ENCODE measurements at places on chromosomes 7 and 10.

GRCh38 chr7:33725111-33726025, 180.0 kb upstream of the BMPER start:
- no peak for DNase-seq

DNA sequence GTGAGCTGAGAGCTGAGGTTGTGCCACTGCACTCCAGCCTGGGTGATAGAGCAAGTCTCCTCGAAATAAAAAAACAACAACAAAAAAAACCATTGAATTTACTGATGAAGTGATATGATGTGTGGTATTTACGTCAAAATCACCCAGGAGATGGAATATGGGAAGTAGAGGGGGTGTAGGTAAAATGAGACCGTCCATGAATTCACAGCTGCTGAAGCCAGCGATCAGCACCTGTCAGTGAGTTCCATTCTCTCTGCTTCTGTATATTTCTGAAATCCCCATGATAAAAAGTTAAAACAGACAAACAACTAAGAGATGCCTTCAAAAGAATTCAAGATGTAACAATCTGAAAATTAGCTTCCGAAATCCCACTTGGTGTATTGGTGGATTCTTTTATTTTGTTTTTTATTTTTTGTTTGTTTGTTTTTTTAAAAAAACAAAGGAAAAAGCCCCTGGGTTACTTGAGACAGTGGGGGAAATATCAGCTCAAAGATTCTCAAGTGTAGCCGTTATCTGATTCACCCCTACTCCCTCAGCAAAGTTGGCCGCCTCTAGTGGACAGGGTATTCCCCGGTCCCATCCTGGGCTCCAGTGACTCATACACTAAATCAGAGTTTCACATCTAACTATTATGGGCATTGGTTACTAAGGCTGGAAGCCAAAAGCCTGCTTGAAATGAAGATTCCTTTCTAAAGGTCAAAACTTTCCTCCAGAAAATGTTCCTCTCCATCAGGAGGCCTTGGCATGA, 76.4 kb downstream of the MAP3K8 start:
- no peak for DNase-seq

DNA sequence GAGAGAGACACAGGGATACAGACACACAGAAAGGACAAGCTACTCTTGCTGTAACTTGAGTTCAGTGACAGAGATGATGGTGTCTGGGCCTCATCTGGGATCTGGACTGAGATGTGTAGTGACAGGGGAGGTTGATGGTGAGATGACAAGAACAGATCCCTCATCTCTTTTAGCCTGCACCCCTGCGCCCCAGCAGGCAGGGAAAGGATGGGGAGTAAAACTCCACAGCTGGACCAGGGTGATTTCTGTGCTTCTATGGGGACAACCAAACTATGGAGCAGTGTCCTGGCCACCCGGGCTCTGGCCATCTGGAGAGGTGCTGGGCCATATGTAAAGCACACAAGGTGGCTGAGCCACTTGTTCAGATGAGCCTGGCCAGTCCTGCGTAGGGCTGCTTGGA, 4.5 kb upstream of the LRRC18 start:
- DNase-seq = no peak

GRCh38 chr7:157515342-157516041, 178.7 kb downstream of the DNAJB6 start:
- no peak for DNase-seq

- DNase-seq = no peak
These were observed 13.5 kb downstream of the IQCE start for GRCh38 chr7:2572101-2572842.

DNA sequence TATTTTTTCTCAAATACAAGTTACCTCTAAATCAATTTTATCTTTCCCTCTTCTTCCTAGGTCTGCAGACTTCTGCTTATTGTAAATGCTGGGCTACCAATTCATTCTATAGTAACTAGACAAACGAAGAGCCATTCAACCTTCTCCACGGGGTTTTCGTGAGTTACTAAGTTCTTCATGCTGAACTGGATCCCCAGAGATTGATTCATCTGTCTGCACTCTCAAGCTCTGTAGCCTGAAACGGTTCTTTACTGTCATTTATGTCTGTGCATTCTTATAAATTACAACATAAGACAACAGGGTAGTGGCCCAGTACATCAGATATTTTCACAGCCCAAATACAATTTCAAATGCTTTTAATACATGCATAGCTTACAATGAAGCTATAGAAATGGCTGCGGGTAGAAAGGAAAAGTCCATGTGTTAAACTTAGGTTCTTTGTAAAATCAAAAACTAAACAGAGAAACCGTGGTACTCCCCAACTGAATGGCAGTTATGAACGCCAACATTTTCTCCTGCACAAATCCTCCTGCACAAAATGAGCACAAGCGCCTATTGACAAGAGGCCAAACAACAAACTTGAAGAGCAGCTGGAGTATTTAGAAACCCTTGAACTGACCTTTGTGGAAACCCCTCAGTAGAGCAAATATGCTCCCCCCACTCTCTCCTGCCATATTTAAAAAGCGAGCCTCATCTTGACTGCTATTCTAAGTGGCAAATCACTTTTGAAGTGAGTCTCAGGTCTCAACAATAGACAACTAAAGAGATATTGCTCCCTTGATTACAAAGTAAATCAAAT, 20.7 kb downstream of the LAMB1 start:
- no peak for DNase-seq

- DNase-seq = no peak
These were observed 15.2 kb downstream of the GPR141 start for GRCh38 chr7:37698782-37699181.

GRCh38 chr10:113680190-113681111, 739 bp downstream of the CASP7 start:
- no peak for DNase-seq

GRCh38 chr7:148485618-148486017, 104.9 kb upstream of the C7orf33 start:
- no peak for DNase-seq

- no peak for DNase-seq
These were observed 130.7 kb downstream of the PIP4K2A start for GRCh38 chr10:22583683-22584082.

- no peak for DNase-seq
These were observed 21.3 kb downstream of the GCK start for GRCh38 chr7:44167920-44168319.

DNA sequence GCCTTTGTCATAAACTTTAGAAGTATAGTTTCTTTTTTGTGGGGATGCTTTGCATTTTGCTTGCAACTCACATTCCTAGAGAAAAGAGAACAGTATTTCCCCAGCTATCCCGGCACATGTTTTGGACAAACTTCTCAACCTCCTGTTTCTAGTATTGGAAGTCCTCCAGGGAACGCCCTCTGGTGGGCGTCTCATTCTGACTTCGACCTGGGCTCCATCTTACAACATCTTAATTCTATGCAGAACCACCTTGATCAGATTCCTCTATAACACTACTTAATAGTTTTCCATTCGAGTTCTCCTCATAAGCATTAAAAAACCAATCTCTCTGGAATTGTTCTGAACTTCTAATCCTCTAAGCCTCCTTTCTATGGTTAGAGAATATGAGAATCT, 139.5 kb upstream of the FZD8 start:
- DNase-seq = no peak

GRCh38 chr7:100152404-100152803, 3.7 kb downstream of the LAMTOR4 start:
- no peak for DNase-seq

DNA sequence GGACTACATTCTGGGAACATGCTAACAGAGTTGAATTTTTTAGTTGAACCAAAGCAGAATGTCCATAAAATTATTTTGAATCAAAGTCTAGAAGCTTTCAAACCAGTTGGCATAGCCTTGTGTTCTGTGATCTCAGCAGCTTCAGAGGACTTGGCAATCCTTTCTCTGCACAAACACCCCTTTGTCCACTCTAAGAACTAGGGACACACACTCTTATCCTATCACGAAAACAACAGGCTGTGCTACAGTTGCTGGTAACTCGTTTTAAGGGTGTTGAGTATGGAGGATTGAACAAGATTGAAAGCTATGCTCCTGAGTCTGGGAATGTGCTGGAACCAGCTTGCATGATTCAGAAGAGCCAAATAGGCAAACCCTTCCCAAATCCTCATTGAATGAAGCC, 76.4 kb upstream of the PRSS58 start:
- no peak for DNase-seq

DNA sequence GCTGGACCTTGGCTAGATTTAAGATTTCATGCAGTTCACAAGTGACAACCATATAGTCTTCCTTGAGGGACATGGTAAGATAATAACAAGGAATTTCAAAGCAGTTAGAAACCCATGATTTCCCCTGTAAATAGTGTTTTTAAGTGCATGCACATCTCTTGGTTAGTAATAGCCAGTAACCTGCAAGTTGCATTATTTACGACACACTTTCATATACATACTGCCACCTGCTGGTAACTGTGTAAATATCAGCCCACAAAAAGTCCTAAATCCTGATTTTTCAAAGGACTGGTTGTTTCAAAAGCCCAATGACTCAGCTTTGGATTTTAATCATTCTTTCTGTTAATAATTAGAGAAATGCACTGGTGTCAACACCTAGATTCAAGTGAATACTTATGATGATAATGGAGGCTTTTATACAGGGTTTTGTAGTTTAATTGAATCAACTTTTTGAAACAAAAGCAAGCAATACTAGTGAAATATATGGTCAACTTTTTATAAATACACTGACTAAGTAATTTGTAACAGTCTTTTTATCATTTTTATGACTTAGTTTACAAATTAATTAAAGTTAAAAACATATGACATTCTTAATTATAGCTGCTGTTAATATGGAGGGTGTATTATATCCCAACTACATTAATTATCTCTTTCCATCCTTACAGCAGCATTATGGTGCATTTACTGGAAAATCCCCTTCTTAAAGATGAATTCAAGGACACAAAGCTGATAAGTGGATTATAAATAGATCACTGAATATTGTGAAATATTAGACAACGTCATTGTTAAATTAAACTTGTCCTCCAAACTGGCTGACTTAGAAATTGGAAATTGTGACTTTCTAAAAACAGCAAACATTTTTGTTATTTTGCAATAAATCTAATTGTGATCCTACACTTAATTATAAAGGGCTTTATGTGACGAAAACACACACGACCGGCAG, 367.7 kb upstream of the SEMA3D start:
- peak; percentile 32 for DNase-seq

DNA sequence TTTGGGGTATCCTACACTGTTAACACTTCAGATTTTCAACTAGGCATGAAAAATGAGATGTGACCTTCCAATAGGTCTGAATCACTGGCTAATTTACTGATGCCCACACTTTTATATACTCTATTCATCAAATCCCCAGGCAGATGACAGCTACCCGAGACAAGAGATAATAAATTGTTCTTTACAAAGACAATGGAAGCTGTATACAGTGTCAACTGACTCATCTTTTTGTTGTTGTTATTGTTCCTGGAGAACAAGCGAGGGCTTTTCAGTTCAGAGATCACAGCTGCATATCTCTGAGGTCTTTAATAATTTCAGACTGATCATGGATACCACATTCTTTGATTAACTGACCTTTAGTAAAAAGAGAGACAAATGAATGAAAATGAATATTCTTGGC, 228.9 kb downstream of the SDHAF3 start:
- DNase-seq = no peak
